ENCODE measurements at places on chromosomes 7 and 10.

- peak; percentile 67 for DNase-seq
These were observed 38.5 kb downstream of the CDK1 start for GRCh38 chr10:60816628-60817397.

- DNase-seq, result no peak
These were observed 116.0 kb upstream of the IMMP2L start for GRCh38 chr7:111678281-111678680.

GRCh38 chr7:71472962-71473361, 341.0 kb downstream of the GALNT17 start:
- DNase-seq, result no peak

DNA sequence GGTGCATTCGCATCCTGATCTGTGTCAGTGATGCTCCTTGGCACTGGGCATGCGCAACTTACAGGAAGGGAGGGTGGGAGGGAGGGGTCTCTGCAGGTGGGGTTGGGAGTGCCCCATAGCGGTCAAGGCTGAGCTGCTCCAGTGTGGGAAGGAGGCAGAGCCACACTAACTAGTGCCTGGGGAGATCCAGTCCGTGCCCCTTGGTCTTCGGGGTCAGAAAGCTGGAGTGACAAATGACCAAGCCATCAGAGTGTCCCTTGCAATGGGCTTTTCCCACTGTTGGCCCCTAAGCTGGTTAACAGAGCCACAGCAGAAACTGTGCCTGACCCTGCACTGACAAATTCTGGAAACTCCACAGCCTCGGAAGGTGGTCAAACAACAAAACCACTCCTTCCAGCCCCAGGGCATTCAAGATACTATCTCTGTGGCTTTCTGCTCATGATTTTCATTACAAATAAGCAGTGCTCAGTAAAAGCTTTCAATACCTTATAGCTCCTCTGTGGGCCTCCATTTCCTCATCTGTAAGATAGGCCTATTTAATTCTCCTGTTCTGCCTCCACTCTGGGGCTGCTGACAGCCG, 138.1 kb upstream of the UNC5B start:
- DNase-seq, result no peak

DNA sequence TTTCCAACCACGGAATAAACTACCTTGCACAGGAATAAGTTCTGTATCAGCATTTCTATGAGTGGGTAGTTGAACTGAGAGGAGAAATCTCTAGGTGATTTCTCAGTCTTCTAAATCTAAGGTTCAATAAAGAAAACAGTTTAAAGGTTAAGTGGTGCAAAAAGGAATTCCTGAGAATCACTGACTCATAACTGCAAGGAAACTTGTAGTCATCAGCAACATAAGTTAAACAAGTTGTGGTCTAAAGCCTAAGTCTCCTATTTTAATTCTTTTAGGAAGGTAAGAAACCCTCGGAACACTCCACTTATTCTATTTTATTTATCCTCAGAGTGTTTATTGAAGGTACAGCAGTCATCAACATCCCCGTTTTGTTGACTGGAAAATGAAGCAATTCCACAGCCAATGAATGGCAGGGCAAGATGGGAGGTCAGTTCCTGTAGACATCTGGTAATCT, 92.4 kb upstream of the PIK3CG start:
- no peak for DNase-seq
